ENCODE measurements at places on chromosomes 2 and 18. TPM values are rescaled to one million over a fixed set of nuclear protein-coding genes. Genes with fewer than 3 reads are reported as not detected.

The CFC1 gene
- polyA plus RNA-seq, result 0.56 TPM

The CFAP221 gene
- polyA plus RNA-seq, result 5.6 TPM

The ANKRD44 gene
- polyA plus RNA-seq, result 1.3 TPM

The BBS5 gene
- 3.6 TPM for polyA plus RNA-seq

The GRB14 gene
- polyA plus RNA-seq, result 2.8 TPM

The GKN2 gene
- polyA plus RNA-seq, result 0.41 TPM

The MROH2A gene
- 0.09 TPM for polyA plus RNA-seq

The PROKR1 gene
- 0.02 TPM for polyA plus RNA-seq

The TMEM200C gene
- 0.34 TPM for polyA plus RNA-seq

The SERPINB12 gene
- not detected for polyA plus RNA-seq

The CCDC88A gene
- polyA plus RNA-seq, result 8.5 TPM

The M1AP gene
- polyA plus RNA-seq, result 0.48 TPM

The EN1 gene
- 0.05 TPM for polyA plus RNA-seq

The KATNAL2 gene
- polyA plus RNA-seq, result 0.86 TPM

The RTN4 gene
- 221 TPM for polyA plus RNA-seq

The HOXD3 gene
- 0.22 TPM for polyA plus RNA-seq

The C18orf32 gene
- polyA plus RNA-seq, result 42.7 TPM

The GMPPA gene
- polyA plus RNA-seq, result 35.8 TPM

The FAM161A gene
- 1.8 TPM for polyA plus RNA-seq

The TCF4 gene
- 6.7 TPM for polyA plus RNA-seq

The PPM1B gene
- 31.6 TPM for polyA plus RNA-seq

The NYAP2 gene
- polyA plus RNA-seq, result 0.01 TPM

The G6PC2 gene
- polyA plus RNA-seq, result not detected

The CACNB4 gene
- 0.45 TPM for polyA plus RNA-seq

The LRRTM1 gene
- polyA plus RNA-seq, result 0.45 TPM

The ATOH8 gene
- 29.5 TPM for polyA plus RNA-seq

The ARL6IP6 gene
- polyA plus RNA-seq, result 4.9 TPM

The COLEC11 gene
- polyA plus RNA-seq, result 7.9 TPM

The ASTL gene
- polyA plus RNA-seq, result not detected

The SNRPD1 gene
- polyA plus RNA-seq, result 17.2 TPM

The PRKAG3 gene
- polyA plus RNA-seq, result not detected

The MARCHF4 gene
- polyA plus RNA-seq, result not detected

The FAM110C gene
- 1.7 TPM for polyA plus RNA-seq

The GAREM2 gene
- 2.2 TPM for polyA plus RNA-seq

The DNAJC5G gene
- 0.07 TPM for polyA plus RNA-seq

The C2orf72 gene
- 0.46 TPM for polyA plus RNA-seq

The SATB2 gene
- polyA plus RNA-seq, result 1.8 TPM

The IL37 gene
- not detected for polyA plus RNA-seq

All from adipose tissue (tissue), 3 donors.